ENCODE measurements at places on chromosomes 4 and X.

DNA sequence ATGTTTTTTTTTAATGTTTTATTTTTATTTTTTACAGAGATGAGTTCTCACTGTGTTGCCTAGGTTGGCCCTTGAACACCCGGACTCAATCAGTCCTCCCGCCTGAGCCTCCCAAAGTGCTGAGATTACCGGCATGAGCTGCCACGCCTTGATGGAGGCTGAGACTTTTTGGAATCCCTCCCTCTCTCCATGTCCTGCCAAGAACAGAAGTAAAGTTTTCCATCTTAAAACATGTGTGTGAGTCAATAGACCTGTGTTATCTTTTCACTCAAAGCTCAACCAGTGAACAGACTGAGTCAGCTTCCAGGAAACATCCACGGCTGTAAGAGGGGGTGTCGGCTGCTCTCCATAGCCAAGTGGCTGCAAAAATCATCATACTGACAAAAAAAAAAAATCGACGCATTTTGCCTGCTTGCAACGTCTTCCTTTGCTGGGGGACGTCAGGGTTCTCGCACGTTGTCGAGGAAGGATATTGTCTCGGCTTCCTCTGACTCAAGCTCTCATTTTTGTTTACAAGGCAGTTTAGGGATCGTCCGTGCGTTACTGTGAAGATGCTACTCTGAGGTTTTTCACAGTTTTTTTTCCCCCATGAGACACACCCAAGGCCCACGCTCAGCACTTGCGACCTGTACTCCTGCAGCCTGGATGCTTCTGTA lies 10.0 kb upstream of the ASMTL start:
- peak; percentile 40 for DNase-seq

DNA sequence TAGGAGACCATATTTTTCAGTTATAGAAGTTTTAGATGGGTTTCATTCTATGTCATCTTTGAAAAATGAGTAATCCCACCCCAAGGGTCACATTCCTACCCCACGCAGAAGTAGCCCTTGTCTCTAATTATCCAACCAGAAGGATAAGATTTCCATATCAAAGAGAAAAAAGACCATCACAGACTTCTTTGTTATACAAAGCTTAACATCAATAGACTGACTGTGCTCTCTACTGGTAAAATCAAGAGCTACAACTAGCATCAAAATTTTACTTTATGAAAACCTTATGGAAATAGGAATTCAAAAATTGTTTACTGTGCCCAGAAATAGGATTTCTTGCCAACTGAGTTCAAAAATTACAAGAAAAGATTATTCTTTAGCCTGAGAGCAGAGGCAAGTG lies 24.9 kb downstream of the TNMD start:
- no peak for DNase-seq

GRCh38 chrX:22313766-22314165 lies 41.1 kb downstream of the CBLL2 start:
- DNase-seq, result no peak

- no peak for DNase-seq
Measured at GRCh38 chr4:13559413-13559812, 15.1 kb upstream of the NKX3-2 start.

GRCh38 chr4:145501051-145501660 lies 19.5 kb downstream of the SMAD1 start:
- DNase-seq, result no peak

- no peak for DNase-seq
Measured at GRCh38 chrX:36974911-36975310, 33.3 kb upstream of the FAM47C start.

DNA sequence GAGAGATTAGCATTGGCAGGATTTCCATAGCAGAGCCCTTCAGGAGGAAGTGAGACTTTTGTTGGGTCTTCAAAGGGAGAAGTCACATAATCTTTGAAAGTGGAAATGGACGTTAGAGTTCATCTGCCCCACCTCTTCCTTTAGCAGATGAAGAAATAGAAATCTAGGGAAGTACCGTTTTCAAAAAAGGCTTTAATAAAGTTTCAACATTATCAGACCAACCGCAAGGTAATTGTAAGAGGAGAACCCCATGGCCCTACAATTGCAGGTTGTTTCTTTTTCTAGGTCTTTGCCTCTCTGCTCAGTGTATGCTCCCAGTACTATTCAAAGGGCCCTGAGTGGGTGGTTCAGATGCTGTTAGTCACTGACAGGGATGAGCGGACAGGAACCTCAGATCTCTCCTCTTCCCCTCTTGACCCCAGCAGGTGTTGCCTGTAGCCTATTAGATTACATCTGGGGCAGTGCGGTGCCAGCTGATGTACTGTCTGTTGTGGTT lies 48.6 kb upstream of the AP1S2 start:
- DNase-seq, result no peak

- DNase-seq, result no peak
Measured at GRCh38 chr4:89447543-89447942, 139.9 kb upstream of the GPRIN3 start.

- DNase-seq, result no peak
Measured at GRCh38 chr4:2689825-2690700, 66.1 kb downstream of the TNIP2 start.

- no peak for DNase-seq
Measured at GRCh38 chrX:123190096-123190495, 6.0 kb downstream of the GRIA3 start.

- DNase-seq, result no peak
Measured at GRCh38 chr4:170610434-170610833, 520.7 kb upstream of the AADAT start.
